GM19239 (cell line): ENCODE measurements at places on chromosomes 4 and X.

- DNase-seq, result no peak
These were observed 19.5 kb downstream of the SMPX start for GRCh38 chrX:21738210-21738949.

DNA sequence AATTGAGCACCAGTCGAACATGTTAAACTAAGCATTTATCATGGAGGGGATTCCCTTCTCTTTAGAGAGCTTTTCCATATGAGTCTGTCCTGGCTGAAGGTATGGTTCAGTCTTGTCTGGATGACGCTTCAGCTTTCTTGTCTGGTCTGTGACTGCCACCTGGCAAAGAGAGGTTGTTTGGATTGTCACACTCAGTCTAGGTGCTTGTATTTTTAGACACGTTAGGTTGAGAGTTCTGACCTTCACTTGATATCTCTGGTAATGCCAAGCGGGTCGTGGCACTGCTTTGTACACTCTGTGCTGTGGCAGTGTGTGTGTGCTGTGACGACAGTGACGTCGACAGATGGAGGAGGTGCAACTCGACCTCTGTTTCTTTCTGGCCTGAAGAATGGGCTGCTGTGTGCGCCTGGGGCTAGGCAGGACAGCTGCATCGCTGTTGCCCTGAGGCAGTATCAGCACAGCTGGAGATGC, 12.6 kb downstream of the NOCT start:
- no peak for DNase-seq

DNA sequence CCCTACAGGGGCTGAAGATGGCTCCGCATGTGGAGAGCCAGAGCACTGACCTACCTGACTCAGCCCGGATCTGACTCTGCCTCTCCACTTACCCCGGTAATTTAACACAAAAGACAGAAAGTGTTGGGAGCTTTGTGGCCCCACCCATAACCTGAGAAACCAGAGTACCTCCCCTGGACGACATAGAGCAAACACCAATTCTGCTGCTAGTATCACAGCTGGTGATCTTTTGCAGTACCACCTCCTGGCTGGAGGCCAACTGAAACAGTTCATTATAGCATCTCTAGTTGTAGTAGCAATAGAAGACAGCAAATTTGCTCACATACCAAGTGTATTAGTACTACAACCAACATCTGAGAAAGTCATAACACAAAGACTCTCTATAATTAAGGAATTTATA, 443.9 kb downstream of the KLHL4 start:
- DNase-seq, result no peak

DNA sequence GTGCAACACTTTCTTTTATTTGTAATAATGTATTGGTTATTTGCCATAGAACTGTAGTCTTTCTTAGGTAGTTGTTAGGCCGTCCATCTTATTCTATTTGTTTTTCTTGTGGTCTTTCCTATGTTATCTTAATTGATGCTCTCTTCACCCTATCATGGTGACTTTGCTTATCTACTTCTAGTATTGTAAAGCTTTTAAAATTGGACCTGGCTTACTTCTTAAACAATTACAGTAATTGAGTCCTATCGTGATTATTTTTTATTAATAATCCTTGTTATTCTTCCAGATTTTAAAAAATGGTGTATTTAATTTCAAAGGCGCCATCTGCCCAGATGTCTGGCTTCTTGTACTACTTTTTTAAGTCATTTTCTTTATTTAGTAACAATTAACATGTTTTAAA, 63.7 kb downstream of the CLCN5 start:
- no peak for DNase-seq

DNA sequence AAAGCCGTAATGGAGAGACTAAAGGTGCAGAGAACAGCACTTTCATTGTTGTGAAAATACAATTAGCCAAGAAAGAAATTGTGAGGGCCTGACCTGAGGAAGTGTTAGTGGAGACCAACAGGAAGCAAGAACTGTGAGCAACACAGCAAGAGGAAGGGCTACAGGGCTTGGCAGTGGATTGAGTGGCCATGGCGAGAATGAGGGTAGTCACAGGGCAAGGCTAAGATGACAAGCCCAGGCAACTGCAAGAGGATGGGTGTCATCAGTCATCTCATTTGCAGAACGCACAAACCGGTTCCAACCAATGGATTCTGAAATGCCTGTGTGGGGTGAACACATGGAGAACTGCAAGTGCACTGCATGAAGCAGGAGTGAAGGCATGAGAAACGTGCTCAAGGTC, 3.6 kb downstream of the SLC10A6 start:
- no peak for DNase-seq

GRCh38 chrX:126825566-126826193, 6.2 kb downstream of the PRR32 start:
- DNase-seq, result no peak

- no peak for DNase-seq
These were observed 940.7 kb downstream of the PCDH7 start for GRCh38 chr4:31660916-31661315.

DNA sequence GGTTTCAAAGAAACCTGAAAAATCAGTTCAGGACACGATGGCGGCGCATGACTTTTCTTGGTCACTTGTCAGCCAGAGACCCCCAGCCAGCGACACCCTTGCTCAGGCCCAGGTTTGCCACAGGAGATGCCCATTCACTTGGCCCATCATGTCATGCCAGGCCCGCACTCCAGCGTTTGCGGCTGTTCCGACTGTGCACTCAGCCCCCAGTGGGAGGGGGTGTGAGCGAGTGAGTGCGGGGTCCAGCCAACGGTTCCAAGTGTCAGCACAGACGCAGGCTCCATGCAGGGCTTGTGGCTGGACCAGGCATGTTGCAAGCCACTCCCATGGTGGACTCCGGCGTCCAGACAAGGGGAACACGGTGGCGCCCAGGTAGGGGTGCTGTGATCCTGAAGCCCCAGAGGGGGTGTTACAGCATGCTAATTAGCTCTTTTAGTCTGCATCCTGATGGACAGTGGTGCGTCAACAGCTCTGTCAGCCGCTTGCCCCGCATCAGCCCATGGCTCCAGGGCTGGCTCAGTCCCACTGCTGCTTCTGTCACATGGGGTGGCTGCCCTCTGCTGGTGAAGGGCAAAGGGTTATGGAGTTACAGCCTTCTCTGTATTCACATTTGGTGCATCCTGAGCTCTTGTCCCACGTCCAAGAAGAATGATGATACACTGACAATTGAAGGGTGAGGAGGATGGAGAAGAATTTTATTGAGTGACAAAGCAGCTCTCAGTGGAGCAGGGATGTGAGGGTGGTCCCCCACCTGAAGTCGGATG, 3.7 kb upstream of the MAEA start:
- DNase-seq, result no peak

DNA sequence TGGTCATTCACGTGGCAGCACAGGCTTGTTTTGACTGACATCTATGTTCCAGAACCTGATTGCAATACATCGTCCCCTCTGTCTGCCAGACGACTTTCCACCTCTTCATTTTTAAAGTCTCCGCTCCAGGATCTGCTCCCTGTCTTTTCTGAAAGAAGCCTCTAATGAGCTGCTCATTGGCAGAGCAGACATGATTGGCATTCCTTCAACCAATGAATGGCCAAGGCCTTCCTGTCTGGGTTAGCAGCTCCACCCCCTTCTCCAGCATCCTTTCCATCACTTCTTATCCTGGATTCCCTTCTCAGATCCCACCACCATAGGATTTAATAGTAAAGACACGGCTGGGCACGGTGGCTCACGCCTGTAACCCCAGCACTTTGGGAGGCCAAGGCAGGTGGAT, 202.7 kb upstream of the KLF3 start:
- no peak for DNase-seq

- DNase-seq, result no peak
These were observed 36.9 kb downstream of the STARD8 start for GRCh38 chrX:68684291-68684918.

- no peak for DNase-seq
These were observed 587.9 kb downstream of the TLL1 start for GRCh38 chr4:166460769-166461550.

DNA sequence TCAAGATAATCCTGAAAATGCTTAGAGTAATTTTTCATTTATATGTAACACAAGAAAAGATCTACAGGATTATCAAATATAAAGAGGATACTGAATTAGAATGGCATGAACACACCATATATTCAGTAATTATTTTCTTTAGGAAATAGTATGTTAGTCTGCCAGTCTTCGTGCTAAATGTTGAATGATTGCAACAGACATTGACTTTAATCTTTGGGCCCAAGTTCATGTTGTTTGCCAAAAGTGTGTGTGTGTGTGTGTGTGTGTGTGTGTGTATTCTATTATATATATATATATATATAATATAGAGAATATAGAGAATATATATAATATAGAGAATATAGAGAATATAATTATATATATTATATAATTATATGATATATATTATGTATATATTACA, 186.6 kb downstream of the TMEM47 start:
- DNase-seq, result no peak

- DNase-seq, result no peak
These were observed 357.7 kb downstream of the C4orf33 start for GRCh38 chr4:129453524-129454200.

DNA sequence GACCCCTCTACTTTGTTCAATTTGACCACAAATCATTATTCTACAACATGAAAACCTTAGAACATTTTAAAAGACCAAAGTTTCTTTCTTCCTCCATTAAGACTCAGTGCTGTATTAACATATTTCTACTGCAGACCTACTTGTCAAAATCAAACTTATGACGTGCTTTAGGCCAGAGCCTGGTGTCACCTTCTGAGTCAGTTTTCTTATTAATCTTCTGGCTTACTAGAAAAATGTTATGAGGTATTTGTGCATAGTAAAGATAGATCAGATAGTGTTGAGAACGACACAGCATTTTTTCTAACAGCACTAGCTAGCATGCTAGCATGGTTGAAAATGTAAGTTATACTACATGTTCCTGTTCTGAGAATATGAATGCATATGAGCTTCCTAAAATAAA, 333.6 kb upstream of the FAM241A start:
- no peak for DNase-seq

- DNase-seq, result no peak
These were observed 682.9 kb upstream of the GALNTL6 start for GRCh38 chr4:171130256-171130801.

GRCh38 chr4:114495471-114495928, 103.1 kb upstream of the UGT8 start:
- no peak for DNase-seq

DNA sequence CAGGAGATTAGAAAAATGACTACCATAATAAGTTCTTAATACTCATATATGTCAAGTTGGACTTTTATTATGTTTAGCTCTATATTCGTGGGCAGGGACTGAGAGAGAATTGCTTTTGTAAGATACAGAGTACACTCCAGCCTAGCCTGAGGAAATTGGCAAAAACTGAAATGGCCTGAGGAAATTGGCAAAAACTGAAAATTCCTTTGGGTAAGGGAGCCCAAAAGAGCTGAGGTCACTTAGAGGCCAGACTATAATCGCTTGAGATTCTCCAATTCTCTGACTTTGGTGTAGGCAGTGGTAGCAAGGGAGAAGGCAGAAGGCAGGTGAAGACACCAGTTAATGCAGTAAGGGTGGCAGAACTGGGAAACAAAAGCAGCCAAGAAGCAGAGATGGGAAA, 124.5 kb upstream of the HCCS start:
- no peak for DNase-seq

- no peak for DNase-seq
These were observed 22.6 kb downstream of the SYNPO2 start for GRCh38 chr4:118911238-118911703.

DNA sequence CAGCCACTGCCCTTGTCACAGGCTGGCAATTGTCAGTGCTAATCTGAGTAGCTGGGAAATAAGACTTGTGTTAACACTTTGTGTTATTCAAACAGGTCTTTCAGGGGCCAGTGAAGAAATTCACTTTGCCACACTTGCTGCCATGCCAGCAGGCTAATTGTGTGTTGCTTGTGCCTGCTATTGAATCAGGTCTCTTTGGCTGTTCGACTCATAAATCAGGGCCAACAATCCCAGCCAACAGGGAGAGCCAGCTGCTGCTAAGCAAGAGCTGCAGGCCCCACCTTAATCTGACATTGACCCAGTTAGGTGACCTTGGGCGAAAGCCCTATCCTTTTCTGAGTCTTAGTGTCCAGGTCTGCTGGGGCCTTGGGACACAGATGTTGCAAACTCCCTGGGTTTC, 28.1 kb upstream of the MAMLD1 start:
- no peak for DNase-seq

GRCh38 chrX:67568769-67569168, 24.9 kb downstream of the AR start:
- no peak for DNase-seq
